Activated CD4-positive, CD25-positive, alpha-beta regulatory T cell (primary cell): ENCODE measurements at places on chromosomes 7 and 10.

- DNase-seq: no peak
Measured at GRCh38 chr10:124978376-124978725, 36.4 kb downstream of the ZRANB1 start.

- DNase-seq: no peak
Measured at GRCh38 chr10:70221030-70221429, 12.2 kb downstream of the PPA1 start.

GRCh38 chr7:13386741-13387140 lies 602.7 kb downstream of the ETV1 start:
- DNase-seq: no peak

DNA sequence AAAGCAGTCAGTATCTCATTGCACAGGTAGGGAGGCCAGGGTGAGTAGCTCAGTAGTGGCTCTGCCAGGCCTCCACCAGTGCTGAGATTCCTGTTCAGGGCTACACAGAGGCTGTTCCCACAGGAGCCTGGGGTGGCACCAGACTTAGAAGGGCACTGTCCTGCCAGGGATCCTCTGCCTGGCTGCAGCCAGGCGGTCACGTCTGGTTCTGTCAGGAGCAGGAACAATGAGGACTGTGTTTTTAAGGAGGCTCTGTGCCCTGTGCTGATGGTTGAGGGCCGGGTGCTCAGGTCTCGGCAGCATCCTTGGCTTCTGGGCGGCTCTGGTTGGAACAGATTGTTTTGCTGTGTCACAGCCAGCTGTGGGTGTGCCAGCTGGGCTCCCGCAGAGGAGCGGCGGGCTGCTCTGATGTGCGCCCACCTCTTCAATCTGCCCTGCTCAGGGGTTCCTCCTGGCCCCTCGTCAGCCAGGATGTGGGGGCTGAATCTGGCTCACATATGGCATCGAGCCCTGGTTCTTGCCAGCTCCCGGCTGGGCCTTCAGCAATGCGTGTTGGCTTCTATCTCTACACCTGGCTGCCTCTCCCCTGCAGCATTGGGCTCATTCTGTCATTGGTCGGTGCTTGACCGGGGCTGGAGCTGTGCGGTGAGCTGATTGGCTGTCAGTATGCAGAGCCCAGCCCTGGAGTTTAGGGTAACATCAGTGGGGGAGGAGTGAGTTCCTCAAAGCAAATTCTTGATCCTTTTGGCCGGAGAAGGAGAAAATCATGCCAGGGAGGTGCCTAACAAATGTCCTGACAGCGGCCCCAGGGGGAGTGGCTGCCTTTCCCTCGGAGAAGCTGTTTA lies 41.2 kb downstream of the TACR2 start:
- no peak for DNase-seq

DNA sequence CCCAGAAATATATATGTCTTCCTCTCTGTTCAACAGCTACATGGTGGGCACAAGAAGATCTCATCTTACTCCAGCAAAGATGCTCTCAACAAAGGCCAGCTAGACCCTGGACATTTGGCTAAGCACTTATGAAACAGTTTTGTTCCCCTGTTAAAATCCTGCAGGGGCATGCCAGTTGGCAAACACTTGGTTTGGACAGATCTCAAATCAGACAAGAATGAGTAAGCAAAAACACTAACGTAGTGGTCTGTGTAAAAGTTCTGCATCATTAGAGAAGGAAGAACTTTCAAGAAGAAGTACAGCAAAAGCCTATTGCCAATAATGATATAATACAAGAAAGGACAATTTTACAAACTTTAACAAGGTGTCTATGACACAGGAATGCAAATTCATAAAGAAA lies 125.6 kb downstream of the CALN1 start:
- no peak for DNase-seq

- no peak for DNase-seq
Measured at GRCh38 chr7:70808876-70809275, 323.1 kb upstream of the GALNT17 start.

DNA sequence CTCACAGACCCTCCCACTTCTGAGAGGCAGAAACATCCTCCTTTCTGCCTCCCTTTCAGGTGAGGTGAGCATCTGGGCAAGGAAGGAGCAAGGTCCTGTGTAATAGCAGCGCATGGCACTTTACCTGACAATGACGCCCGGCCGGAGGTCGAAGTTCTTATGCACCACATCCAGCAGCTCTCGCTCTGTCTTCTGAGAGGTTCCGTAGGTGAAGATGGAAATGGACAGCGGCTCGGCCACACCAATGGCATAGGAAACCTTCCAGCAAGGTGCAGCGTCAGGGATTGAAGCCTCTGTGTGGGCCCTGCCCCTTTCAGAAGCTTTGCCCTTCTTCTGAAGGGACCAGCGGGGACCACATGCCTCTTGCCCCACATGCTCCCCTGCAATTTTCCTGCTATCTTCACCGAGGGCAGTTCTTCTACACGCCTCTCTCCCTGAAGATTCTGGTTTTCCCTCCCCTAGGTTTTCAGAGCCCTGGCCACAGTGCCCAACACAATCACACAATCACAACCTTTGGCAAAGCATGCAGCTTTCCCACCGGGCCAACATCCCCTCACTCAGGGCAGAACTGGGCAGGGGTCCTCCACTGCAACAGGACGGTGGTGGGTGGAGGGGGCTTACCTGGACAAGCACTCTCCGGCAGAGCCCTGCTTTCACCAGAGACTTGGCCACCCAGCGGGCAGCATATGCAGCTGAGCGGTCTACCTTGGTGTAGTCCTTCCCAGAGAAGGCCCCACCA lies 14.9 kb downstream of the MAT1A start:
- no peak for DNase-seq
